ENCODE measurements at places on chromosomes 13 and 19. TPM values are rescaled to one million over a fixed set of nuclear protein-coding genes. Genes with fewer than 3 reads are reported as not detected.

ZNF480 gene
- total RNA-seq = 18.9 TPM

PDCD5 gene
- 110 TPM for total RNA-seq

GRCh38 chr13:110262082-110262436 is 44.9 kb downstream of the COL4A1 start:
- no peak for DNase-seq

GRCh38 chr19:13298565-13299481 is 148.6 kb downstream of the IER2 start:
- DNase-seq = no peak

GRCh38 chr13:35856721-35857364 is 274.3 kb downstream of the DCLK1 start:
- no peak for DNase-seq

GRCh38 chr13:39148513-39148961 is 110.3 kb downstream of the NHLRC3 start:
- no peak for DNase-seq

DNA sequence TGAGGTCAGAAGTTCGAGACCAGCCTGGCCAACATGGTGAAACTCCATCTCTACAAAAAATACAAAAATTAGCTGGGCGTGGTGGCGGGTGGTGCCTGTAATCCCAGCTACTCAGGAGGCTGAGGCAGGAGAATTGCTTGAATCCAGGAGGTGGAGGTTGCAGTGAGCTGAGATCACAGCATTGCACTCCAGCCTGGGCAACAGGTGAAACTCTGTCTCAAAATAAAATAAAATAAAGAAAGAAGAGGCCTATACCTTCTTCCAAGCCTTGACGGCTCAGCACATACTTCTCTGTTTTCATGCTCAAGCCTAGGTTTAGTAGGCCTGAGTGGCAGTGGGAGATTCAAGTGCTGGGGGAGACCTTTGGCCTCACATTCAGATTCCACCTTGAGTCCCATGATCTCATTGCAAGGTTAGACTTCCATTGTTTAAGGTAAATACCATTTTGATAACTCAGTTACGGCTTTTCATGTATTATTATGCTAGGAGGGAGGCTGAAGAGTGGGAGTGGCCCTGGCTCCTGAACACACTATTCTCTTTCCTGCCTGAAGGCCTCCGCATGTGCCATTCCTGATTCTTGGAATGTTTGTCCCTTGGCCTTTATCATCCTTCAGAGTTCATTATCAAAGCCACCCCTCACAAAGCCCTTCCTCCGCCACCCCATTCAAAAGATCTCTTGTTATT is 1.6 kb upstream of the SPINT2 start:
- no peak for DNase-seq

- no peak for DNase-seq
Measured at GRCh38 chr19:31353833-31354232, 4.6 kb upstream of the TSHZ3 start.

GRCh38 chr19:50712833-50713232 is 6.8 kb downstream of the SHANK1 start:
- DNase-seq = no peak

GRCh38 chr19:55483706-55484592 is 1.0 kb upstream of the NAT14 start:
- no peak for DNase-seq

- DNase-seq = no peak
Measured at GRCh38 chr13:38309397-38309796, 40.3 kb upstream of the UFM1 start.

DNA sequence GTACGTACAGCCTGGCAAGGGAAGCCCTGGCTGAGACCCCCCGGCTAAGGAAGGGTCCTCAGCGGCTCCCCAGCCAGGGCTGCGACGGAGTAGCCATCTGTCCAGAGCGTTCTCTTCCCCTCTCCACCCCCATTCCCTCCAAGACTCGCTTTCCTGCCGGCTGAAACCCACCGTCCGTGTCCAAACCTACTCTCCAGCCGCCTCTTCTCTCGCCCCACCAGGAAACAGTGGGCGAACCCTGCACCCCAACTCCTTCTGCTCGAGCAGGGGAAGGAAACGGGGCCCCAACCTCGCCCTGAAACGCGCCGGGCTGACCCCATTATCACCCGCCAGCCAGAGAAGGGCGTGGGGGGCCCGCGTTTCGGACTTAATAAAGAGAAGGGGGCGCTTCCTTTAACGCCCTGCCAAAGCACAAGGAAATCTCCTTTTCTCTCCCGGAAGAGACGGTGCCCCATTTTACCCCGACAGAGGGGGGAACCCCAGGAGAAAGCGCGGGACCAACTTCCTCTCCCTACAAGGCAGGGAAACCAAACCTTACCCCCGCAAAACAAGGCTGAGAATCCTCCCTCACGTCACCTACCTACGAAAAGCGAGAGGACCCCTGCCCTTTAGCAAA is 2.5 kb downstream of the ZC3H4 start:
- DNase-seq = no peak

DNA sequence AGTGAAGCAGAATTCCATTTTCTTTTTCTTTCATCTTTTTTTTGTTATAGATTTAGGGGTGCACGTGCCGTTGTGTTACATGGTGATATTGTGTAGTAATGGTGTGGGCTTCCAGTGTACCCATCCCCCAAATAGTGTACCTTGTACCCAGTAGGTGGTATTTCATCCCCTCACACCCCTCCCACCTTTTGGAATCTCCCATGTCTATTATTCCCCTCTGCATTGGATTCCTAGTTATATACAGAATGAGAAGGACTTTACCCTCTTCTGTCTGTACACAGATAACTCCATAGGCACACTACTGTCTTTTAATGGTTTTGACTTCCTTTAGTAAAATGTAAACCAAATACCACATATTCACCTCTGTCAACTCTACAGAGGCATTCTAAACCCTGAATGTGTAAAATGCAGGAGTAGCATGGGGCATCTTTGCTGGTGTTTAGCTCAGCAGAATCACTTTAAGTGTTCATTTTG is 28.0 kb downstream of the FRY start:
- DNase-seq = no peak
